ENCODE measurements at places on chromosomes 3 and 15. TPM values are rescaled to one million over a fixed set of nuclear protein-coding genes. Genes with fewer than 3 reads are reported as not detected.

DNA sequence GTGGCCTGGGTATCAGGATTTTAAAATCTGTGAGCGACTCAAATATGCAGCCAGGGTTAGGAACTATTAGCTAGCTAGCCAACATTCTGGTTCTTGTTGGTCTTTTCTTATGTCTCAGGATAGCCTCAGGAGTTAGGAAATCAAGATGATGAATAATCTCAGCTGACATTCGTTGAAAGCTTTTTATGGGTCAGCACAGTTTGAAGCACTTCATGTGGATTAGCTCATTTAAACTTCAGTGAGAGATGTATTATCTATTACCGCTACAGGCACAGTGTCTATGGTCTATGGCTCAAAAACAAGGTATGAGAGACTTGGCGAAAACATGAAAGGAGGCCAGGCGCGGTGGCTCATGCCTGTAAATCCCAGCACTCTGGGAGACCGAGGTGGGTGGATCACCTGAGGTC is 187.5 kb upstream of the THRB start:
- no peak overlapping the region for H3K27ac ChIP-seq
- peaks cover 27% of the 10 kb centered on the region for H3K4me1 ChIP-seq
- no peaks in the 10 kb centered on the region for H3K36me3 ChIP-seq
- H3K27me3 ChIP-seq: peaks cover 44% of the 10 kb centered on the region
- no peak overlapping the region for H3K4me3 ChIP-seq

- no peaks in the 10 kb centered on the region for H3K36me3 ChIP-seq
- H3K4me3 ChIP-seq: no peak overlapping the region
- no peaks in the 10 kb centered on the region for H3K27me3 ChIP-seq
- DNase-seq: no peak
- no peaks in the 10 kb centered on the region for H3K4me1 ChIP-seq
Observed at GRCh38 chr3:104892044-104892443, 474.7 kb upstream of the ALCAM start.

DNA sequence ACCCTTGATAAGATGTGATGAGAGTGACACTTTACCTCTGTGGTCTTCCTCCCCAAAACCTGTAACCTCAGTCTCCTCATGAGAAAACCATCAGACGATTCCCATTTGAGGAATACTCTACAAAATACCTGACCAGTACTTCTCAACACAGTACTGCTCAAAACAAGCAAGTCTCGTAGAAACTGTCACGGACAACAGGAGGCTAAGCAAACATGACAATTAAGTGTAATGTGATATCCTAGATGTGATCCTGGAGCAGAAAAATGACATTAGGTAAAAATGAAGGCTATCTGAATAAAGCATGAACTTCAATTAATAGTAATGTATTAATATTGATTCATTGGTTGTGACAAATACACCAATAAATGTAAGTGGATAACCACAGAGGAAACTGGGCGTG is 113.6 kb downstream of the CACNA2D3 start:
- no peaks in the 10 kb centered on the region for H3K36me3 ChIP-seq
- H3K27ac ChIP-seq: no peak overlapping the region
- no peak for DNase-seq
- no peaks in the 10 kb centered on the region for H3K27me3 ChIP-seq

GRCh38 chr3:43759297-43759782 is 68.6 kb downstream of the ABHD5 start:
- peaks cover 6% of the 10 kb centered on the region for H3K27me3 ChIP-seq
- H3K4me3 ChIP-seq: no peak overlapping the region
- no peak overlapping the region for H3K27ac ChIP-seq

DNA sequence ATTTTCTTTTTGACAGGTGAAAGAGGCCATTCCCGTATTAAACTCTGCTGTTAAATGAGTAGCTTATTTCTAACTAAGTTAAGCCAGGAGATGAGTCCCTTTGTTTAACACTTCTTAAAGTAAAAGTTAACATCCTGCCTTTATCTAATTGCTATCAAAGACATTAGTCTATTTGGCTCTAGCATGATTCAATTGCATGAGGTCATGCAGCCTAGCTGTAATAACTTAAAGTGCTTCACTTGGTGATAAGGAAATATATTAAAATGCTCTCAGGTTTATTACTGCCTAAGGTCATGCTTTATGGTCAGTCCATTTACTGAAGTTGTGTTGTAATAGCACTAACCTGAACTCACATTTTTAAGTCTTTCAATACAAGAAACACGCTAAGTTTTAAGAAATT is 82.3 kb upstream of the MLF1 start:
- no peaks in the 10 kb centered on the region for H3K36me3 ChIP-seq
- no peaks in the 10 kb centered on the region for H3K27me3 ChIP-seq
- H3K27ac ChIP-seq: no peak overlapping the region
- no peak overlapping the region for H3K4me3 ChIP-seq

DNA sequence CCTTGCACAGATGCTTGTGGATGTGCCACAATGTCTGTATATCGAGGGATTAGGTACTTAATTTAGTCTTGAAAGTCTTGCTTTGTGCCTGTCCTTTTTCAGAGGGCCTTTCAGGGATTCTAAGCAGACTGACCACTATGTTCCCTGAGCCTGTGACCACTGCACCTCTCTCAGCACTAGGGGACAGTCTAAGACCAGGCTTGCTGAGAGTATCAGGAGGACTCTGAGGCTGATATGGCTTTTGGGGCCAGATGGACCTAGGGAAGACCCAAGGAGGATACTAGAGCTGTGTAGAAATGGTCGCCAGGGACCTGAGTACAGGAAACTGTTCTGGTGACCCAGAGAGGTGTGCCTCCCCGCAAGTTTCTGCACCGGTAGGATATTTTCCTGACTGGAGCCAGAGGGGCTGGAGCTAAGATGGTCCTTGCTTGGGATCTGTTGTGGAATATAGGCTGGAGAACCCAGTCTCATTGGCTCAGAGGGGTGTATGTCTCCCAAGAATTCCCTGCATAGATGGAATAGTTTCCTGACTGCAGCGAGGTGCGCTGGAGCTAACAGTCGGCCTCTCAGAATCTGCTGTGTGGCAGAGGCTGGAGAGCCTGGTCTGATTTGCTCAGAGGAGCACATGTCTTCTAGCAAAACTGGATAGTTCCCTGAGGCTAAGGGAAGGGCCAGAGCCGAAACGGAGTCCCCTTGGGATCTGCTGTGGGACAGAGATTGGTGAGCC is 213.2 kb upstream of the DCBLD2 start:
- H3K27me3 ChIP-seq: no peaks in the 10 kb centered on the region
- H3K4me1 ChIP-seq: no peaks in the 10 kb centered on the region
- H3K4me3 ChIP-seq: no peak overlapping the region
- no peaks in the 10 kb centered on the region for H3K36me3 ChIP-seq

The IL12A gene
- total RNA-seq: 0.87 TPM

Data from activated T-helper 2 cell treated with anti-CD3 and anti-CD28 coated beads, Interferon-gamma antibody, Interleukin-2, Interleukin-4, amounts not matched to agents 10 μg/mL and 5 μg/mL and 100 μg/mL, durations not matched to agents 14 hours and 24 hours and 36 hours (primary cell).